ENCODE measurements at places on chromosomes 16 and 17.

GRCh38 chr17:30021708-30022317 is 80.4 kb downstream of the EFCAB5 start:
- no peak for DNase-seq

DNA sequence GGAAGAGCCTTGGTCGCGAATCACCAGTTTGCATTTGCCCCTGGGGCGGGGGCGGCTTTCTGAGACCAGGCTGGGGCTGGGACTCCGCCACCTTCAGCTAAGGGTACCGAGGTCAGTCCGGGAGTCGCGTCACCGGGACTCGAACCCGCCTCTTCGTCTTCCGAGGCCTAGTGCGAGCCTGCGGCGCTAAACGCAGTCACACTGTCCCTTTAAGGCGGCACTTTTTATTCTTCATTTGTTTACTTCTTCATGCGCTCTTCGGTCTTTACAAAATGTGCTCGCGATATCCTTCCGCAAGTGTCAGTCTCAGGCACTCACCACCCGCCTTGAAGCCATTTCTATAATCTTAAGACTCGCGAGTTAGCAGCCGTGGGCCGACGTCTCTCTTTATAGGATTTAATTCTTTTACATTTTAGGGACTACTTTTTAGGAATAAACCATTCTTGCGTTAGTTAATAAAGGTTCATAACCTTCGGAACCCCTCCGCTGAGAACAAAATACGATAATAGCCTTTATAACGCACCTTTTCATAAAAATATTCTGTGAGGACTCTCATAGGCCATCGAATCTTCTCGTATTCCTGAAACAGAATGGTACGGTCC is 593 bp upstream of the HEXIM1 start:
- peak; percentile 88 for DNase-seq

- DNase-seq, result no peak
These were observed 23.1 kb downstream of the LITAFD start for GRCh38 chr16:8905168-8905762.

- DNase-seq, result no peak
These were observed 5.0 kb upstream of the ADGRG1 start for GRCh38 chr16:57623251-57624043.

GRCh38 chr17:39774047-39774446 is 36.3 kb downstream of the GRB7 start:
- no peak for DNase-seq

- DNase-seq, result no peak
These were observed 39.8 kb downstream of the ABAT start for GRCh38 chr16:8714174-8714573.

DNA sequence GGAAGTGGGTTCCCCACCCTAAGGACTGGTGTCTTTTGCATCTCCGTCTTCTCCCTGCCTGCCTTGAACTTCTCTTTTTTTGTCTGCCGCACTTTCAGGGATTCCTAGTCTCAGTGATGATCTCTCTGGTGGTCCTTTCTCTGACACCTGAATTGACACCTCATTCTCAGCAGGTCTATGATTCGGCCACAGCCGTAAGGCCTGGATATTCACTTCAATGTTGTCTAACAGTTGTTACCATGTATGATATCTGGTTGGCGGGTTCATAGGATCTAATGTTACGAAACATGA is 25.1 kb upstream of the SLC47A1 start:
- DNase-seq, result no peak

GRCh38 chr16:64398793-64399192 is 723.1 kb downstream of the CDH11 start:
- no peak for DNase-seq

- no peak for DNase-seq
These were observed 8.9 kb downstream of the CALB2 start for GRCh38 chr16:71367241-71367976.

DNA sequence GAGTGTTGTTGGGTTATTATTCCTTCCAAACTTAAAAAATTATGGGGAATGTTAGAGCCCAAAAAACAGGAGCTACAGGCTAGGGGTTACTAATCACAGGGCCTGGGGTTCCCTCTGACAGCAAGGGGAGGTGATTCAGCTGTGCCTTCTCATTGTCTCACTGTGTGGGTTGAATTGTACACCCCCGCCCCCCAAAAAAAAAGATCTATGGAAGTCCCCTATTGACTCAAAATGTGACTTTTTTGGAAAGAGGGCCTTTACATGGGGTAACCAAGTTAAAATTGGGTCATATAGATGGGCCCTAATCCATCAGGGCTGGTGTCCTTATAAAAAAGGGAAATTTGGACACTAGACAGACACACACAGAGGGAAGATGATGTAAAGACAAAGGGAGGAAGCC is 190.2 kb downstream of the SOX9 start:
- DNase-seq, result no peak

DNA sequence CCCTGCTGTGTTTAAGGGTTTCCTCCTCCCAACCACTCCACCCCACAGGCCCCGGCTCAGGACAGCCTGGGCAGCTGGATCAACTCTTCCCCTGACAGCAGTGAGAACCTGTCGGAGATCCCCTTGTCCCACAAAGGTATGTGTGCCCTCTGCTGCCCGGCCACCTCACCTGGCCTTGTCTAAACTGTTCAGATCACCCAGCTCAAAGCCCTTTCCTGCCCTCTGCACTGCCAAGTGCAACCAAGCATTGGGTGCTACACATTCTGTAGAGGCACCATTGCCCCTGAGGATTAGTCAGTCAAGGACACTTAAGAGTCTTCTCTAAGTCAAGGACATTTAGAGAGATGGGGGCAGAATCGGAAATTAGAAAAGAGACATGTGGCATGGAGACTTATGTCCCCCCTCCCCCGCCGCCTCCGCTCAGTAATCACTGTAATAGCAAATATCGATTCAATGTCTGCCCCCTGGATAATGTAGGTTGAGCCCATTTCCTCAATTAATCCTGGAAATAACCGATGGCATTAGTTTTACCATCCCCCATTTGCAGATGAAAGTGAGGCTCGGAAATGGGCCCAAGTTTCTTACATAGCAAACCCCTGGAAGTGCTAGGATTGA is 8.1 kb downstream of the BTBD17 start:
- no peak for DNase-seq

- DNase-seq, result peak; percentile 34
These were observed at the start of gene LDHD for GRCh38 chr16:75116081-75116910. LDHD (minus strand) TSS chr16:75116780; CDS start chr16:75116720, 60 bp downstream.

DNA sequence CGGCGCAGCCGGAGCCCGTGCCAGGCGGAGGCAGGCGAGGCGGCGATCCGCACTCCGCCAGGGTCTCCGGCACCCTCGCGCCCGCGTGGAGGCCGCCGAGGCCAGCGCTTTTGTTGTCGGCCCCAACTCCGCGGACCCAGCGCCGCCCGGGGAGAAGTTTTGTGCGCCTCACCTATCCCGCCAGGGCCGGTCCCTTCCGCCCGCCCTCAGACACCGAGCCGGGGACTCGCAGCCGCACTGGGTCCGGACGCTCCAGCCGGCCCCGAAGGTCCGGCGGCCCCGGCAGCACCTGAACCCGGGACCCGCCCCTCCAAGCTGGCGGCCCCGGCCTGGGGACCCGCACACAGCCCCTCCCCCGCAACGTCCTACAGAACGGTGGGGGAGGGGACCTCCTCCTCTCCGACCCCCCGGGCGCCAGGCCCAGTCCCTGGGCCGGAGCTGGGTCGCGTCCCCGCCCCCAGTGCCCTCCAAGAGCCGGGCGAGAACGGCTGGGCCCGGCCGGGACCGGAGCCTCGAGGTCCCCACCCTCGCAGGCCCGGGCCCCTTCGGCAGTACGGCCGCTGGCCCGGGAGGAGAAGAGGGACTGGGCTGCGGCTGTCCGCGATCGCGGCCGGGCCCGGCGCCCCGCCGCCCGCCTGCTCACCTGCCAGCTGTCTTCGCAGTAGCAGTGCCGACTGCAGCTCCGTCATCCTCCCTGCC is 698 bp downstream of the UBE2G1 start:
- no peak for DNase-seq

GRCh38 chr17:10802496-10803284 is 1.2 kb downstream of the TMEM238L start:
- DNase-seq, result no peak

GRCh38 chr16:1188432-1189189 is 35.7 kb downstream of the CACNA1H start:
- DNase-seq, result peak; percentile 8

- no peak for DNase-seq
These were observed 24.2 kb downstream of the CASKIN2 start for GRCh38 chr17:75490953-75491649.

DNA sequence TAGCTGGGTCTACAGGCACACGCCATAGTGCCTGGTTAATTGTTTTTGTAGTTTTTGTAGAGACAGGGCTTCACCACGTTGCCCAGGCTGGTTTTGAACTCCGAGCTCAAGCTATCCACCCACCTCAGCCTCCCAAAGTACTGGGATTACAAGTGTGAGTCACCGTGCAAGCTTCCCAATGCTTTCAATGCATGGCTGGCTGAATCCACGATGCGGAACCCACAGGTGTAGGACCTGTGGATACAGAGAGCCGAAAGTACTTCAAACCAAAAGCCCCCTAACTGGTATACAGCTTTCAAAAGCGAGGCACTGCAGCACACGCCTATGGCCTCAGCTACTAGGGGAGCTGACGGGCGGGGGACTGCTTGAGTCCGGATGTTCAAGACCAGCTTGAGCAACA is 44.8 kb downstream of the METTL16 start:
- no peak for DNase-seq

- no peak for DNase-seq
These were observed 414.6 kb downstream of the SLC39A11 start for GRCh38 chr17:72677714-72678390.

DNA sequence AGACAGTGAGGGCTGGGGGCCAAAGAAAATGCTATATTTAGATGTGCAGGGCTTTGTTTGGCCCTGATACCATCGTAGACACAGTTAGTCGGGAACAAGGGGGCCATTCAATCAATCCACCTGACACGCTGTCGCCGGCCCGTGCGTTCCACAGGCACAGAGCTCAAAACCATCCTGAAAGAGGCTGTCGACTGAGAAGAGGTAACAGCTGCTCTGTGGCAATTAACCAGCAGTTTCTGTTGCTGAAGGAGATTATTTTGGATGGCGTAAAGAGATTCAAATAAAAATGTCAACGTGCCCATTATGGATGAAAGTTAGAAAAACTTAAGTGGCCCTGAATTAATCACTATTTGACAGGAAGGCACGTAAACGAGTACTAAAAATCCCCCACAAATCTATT is 276.2 kb upstream of the IRX5 start:
- no peak for DNase-seq

GRCh38 chr17:8436169-8436843 is 622 bp downstream of the NDEL1 start:
- peak; percentile 34 for DNase-seq

- no peak for DNase-seq
These were observed 645.3 kb downstream of the WWOX start for GRCh38 chr16:78744796-78745107.

DNA sequence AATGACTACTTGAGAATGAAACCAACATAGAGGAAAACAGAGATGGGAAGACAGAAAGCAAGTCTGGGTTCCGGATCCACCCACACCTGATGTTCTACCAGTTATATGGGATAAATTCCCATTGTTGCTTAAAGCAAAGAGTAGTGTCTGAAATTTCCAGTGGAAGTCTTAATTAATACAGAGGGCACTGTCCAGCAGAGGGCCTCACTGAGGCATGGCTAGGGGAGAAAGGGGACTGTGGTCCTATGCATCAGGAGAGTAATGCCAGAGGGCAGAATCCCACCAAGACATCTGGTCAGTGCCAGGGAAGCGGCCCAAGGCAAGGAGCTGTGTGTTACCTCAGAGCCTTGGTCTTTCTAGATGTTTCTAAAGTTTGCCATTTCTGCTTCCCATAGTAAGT is 7.5 kb upstream of the UMOD start:
- no peak for DNase-seq

- DNase-seq, result no peak
These were observed 9.3 kb downstream of the GP2 start for GRCh38 chr16:20318006-20318405.

GRCh38 chr16:86078121-86078600 is 179.2 kb downstream of the IRF8 start:
- DNase-seq, result no peak

GRCh38 chr17:49523706-49524472 is 28.8 kb downstream of the NGFR start:
- DNase-seq, result no peak

DNA sequence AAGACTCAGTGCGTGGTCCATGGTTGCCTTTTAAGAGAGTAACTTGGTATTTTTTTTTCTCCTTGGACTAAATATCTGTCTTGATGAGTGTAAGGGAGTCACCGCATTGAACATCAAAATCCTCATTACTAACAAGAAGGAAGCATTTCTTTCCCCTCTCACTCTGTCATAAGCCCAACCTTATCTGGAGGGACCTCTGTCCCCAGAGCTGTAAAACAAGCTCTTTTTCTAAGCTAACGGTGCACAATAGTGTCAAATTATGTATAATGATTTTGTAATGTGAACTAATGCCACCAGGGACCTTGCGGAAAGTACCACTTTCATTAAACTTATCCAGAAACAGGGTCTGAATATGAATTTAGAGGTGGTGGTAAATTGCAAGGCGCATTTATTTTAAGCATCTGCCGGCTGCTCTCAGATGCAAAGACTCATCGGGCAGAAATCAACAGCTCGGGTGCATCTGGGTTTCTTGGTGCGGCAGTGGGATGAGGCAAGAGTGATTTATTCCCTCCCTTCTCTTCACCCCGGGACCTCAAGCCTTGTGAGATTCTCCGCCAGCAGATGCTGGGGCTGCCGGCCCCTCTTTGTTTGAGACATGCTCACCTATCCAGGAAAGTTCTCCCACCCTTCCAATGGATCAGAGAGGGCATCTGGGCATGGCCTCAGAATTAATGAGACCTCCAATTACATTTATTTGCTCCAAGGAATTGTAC is 95.2 kb upstream of the IRX3 start:
- no peak for DNase-seq

DNA sequence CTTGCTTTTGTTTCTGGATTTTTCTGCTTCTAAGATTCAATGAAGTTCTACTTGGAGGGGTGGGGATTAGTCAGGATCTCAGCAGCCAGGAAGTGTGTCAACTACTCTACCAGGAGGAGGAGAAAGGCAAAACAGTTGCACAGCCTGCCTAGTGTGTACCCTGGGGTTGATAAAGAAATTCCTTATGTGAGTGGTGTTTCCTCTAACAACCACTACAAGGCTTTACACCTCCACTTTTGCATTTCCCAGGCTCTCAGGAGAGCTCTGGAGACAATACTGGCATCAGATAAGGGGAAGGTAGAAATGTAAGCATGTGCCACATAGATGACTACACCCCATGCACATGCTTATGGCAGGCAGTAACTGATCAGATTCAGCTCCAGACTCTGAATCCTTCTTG is 174.6 kb downstream of the TOX3 start:
- DNase-seq, result no peak

GRCh38 chr17:144936-145670 is 7.7 kb downstream of the SCGB1C2 start:
- no peak for DNase-seq

DNA sequence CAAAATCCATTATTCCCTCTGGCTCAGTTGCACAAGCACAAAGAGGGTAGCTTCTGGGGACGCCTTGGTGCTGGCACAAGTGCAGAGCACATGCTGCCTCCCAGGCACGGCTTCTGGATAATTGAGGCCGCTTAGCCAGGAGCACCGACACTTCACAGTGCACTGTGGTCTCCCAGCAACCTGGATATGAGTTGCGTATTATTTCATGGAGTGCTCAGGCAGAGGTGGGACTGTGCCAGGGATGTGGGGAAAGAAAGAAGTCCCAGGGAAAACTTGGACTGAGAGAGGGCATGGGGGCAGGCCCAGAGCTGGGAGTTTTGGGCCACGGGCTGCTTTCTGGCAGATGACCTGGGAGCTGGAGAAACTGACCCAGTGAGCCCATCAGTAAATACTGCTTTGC is 37.5 kb downstream of the MPRIP start:
- DNase-seq, result no peak

- DNase-seq, result no peak
These were observed 73.2 kb upstream of the EFCAB3 start for GRCh38 chr17:62307196-62307595.

- DNase-seq, result no peak
These were observed 365.4 kb upstream of the C16orf82 start for GRCh38 chr16:26701243-26701886.

Data from stromal cell of bone marrow (primary cell).